Stimulated activated naive CD8-positive, alpha-beta T cell treated with anti-CD3 and anti-CD28 coated beads, Interleukin-15, Interleukin-2, amounts not matched to agents 100 U/mL and 50 U/mL, for 24 hours (primary cell): ENCODE measurements at places on chromosomes 3 and 15.

GRCh38 chr15:76099388-76099787 lies 39.6 kb downstream of the TMEM266 start:
- DNase-seq: no peak

DNA sequence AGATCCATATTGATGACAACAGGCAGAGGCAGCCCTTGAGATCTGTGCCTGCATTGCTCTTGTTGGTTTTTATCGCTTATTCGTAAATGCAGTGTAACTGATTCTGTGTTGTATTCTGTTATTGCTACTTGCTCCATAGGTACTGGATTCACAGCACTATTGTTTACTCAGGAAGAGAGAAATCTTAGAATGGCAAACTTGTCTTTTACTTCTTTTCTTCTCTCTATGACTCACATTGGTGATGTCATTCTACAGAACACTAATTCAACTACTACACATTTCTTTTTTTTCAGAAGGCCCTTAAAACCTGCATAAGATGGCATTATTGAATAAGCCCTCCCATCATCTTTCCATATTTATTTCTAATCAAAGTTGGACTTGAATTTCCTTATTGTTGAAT lies 201.0 kb upstream of the GBE1 start:
- no peak for DNase-seq

DNA sequence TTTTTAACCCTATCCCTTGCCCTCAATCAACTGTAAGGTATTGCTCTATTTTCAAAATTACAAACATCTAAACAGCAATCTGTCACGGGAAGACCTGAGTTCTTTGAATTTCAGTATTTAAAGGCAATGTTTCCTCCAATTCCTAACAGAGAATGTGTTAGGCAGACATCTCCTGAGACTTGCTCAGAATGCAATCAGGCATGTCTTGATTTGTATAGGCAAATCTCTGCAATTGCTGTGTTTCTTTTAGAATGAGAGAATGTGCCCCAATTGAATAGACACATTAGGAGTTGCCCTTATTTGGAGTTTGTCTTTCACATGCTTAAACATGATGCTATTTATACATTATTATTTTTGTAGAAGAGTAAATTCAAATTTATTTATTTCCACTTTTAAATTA lies 205.6 kb downstream of the CADM2 start:
- DNase-seq: no peak

DNA sequence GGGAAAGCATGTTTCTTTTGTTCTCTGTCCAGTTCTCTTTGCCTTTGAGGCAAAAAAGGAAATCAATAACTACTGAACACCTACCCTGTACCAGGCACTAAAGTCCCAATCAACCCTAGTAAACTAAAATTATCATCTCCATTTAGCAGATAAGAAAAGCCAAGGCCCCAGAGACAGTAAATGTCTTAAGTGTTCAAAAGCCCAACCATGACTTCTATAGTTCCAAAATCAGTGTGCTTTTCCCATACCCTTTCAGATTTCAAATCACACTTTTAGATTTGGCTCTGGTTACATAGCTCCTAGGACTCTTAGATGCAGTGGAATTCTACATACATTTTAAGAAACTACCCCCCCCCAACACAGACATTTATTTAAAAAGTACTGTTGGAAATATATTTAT lies 63.5 kb downstream of the UACA start:
- no peak for DNase-seq

- no peak for DNase-seq
These were observed 124.6 kb upstream of the KCNAB1 start for GRCh38 chr3:155995525-155996370.

DNA sequence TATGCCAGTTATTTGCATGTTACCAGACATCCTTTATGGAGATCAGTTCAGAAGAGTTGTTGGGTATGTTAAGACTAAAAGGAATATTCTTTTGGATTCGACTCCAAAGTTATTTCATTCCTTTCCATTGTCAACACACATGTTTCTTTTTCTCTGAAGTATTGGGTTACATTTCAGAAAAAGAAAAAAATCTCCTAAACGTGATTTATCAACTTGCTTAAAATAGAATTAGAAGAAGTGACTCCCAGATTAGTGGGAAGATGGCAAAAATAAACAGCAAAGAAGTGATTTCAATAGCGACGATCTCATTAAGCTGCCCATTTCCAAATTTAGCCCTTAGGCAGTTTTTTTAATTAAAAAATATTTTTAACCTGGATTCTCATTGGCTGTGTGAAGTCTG lies 85.4 kb downstream of the TIGIT start:
- DNase-seq: no peak

DNA sequence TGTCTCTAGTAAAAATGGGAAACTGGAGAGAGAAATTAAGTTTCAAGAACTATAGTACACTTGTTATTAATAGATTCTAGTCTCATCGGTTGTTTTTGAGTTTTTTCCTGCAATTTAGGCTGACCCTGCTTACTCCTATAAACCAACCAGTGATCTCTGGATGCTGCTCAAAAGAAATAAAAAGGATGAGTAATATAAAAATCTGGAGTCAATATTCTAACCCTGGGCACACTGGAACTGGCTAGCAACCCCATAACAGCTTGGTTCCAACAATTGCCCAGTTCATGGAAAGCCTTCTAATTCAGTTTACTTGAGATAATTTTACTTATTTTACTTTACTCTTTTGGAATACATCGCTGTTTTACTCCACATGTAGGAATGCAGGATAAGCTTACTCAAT lies 211.6 kb downstream of the GBE1 start:
- no peak for DNase-seq

DNA sequence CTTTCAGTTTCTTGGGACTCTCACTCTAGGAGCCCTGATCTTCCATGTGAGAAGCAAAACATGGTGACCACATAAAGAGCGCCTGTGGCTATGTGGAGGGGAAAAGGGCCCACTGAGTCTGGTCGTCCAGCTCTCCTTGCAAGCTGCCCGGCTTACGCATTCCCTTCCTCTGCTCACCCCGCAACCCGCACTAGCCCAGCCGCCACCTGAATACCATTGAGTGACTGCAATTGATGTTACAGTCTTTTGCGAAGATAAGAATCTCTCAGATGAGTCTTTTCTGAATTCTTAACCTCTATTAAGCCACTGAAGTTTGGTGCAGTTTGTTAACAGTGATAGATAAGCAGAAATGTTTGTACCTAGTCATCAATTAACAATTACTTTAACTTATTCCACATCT lies 589.0 kb upstream of the DPPA4 start:
- DNase-seq: no peak
